ENCODE measurements at places on chromosomes 13 and 19.

- DNase-seq: no peak
Observed at GRCh38 chr13:113468472-113469201, 15.3 kb upstream of the ADPRHL1 start.

GRCh38 chr19:43526884-43527859 lies at the start of gene ETHE1:
Gene ETHE1 (minus strand): TSS chr19:43527201. CDS start chr19:43527177, 24 bp downstream.
- peak; percentile 84 for DNase-seq

- peak; percentile 28 for DNase-seq
Observed at GRCh38 chr13:110869805-110870706, 44.8 kb downstream of the ANKRD10 start.

GRCh38 chr19:21432590-21432989 lies 35.7 kb downstream of the ZNF493 start:
- DNase-seq: no peak

GRCh38 chr13:25225970-25226369 lies 53.9 kb upstream of the AMER2 start:
- no peak for DNase-seq

GRCh38 chr13:52085421-52085820 lies 43.5 kb downstream of the NEK5 start:
- DNase-seq: no peak

DNA sequence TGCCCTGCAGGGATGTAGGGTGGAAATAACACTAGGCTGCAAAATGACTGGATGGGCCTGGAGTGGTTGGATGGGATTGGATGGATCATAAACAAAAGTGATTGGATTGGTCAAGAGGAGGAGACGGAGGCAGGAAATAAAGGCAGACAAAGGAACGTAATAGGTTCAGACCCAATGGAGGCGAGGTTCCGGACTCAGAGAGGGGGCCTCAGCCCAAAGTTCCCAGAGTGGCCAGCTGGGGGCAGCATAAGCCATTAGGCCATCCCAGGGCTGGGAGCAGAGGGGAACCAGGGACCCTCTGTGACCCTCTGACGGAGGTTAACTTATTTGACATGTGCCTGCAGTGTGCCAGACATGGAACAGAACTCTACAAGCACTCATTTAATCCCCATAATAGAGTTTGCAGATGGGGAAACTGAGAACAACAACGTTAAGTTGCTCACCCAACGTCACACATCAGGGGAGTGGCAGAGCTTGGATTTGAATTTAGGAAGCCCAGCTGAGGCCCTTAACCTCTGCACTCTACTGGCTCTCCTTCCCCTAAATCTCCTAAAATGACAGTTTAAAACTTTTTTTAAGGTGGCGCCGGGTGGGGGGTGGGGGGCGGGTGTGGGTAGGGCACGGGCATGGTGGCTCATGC lies 15.3 kb upstream of the MAP1S start:
- DNase-seq: peak; percentile 81

- no peak for DNase-seq
Observed at GRCh38 chr13:50208826-50209335, 193.6 kb downstream of the KCNRG start.

- no peak for DNase-seq
Observed at GRCh38 chr13:77416666-77417212, 89.8 kb upstream of the MYCBP2 start.

DNA sequence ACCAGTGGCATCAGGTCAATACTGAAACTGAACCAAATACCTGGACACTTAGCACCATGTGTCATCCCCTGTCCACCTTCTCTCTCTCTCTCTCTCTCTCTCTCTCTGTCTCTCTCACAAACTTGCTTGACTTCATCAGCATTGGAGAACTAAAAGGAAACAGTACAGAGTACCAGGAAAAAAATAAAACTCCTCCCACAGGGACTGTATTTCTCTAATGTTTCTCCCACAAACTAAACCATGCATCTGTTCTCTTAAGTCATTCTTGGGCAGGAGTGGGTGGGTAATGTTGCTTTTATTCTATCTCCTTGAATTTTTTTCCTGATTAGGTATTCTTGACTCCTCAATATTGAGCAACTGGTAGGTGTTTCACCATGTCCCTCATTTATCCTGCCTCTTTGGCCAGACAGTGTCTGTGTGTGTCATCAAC lies 112.9 kb upstream of the CACNA1A start:
- DNase-seq: no peak

GRCh38 chr19:39996218-39996810 lies 546 bp upstream of the ZNF546 start:
- DNase-seq: no peak

- DNase-seq: no peak
Observed at GRCh38 chr19:54218960-54219661, 3.7 kb downstream of the LILRB3 start.

DNA sequence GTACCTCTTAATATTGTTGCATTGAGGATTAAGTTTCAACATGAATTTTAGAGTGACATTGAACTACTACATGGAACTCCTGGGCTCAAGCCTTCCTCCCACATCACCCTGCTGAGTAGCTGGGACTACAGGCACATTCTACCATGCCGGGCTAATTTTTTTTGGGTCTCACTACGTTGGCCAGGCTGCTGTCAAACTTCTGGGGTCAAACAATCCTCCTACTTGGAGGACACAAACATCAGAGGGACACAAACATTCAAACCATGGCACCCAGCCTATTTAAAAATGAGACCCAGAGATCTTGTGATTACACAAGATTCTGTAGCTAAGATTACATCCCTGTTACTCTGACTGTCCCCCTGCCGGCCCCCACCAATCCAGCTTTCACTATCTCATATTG lies 180.9 kb downstream of the KCNRG start:
- no peak for DNase-seq

DNA sequence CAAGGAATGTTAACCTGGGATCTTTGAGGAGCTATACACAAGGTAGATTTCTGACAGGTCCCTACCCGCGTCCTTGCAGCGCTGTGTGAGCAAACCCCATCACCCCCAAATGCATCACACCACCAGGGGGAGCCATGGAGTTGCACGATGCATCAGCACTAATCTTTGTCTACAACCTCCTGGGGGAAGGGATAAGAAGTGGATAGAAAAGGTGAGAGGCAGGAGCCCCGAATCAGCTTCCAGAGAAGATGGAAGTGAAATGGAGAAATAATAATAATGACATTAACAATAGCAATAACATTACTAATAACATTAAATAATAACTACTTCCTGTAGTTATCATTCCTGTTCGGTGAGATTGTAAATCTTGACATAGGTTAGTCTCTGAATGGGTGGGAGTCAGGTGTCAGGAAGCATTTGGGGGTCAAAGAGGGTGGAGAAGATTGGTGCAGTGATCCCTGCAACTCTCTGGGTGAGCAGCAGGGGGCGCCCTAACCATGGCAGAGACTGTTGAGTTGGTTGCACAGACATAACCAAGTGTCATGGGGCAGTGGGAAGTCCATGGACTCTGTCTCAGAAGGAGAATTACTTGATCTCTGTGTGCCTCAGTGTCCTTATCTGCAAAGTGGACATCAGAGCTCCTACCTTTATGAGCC lies 16.5 kb downstream of the SIGLEC7 start:
- DNase-seq: peak; percentile 88

Measured in activated naive CD8-positive, alpha-beta T cell treated with anti-CD3 and anti-CD28 coated beads, Interleukin-2, amount 50 U/mL, for 24 hours (primary cell).